ENCODE measurements at places on chromosomes 13 and 19. TPM values are rescaled to one million over a fixed set of nuclear protein-coding genes. Genes with fewer than 3 reads are reported as not detected.

C13orf42 gene
- total RNA-seq: not detected

ZNF724 gene
- total RNA-seq: 4.7 TPM

KCNRG gene
- 1.7 TPM for total RNA-seq

PABPC3 gene
- 0.84 TPM for total RNA-seq

ZNF230 gene
- 3.3 TPM for total RNA-seq

SIAH3 gene
- 0.31 TPM for total RNA-seq

MPHOSPH8 gene
- 21.7 TPM for total RNA-seq

GTF2F2 gene
- 17.2 TPM for total RNA-seq

CCDC122 gene
- total RNA-seq: 0.52 TPM

CEACAM3 gene
- 0.52 TPM for total RNA-seq

CEACAM20 gene
- total RNA-seq: not detected

APOC4 gene
- not detected for total RNA-seq

SELENOV gene
- total RNA-seq: not detected

IL12RB1 gene
- 26.9 TPM for total RNA-seq

TMEM86B gene
- total RNA-seq: 2.0 TPM

ZNF324B gene
- total RNA-seq: 3.6 TPM

CYP2A7 gene
- total RNA-seq: not detected

KLK4 gene
- total RNA-seq: 0.21 TPM

TMEM238 gene
- 1.9 TPM for total RNA-seq

OR4F17 gene
- total RNA-seq: 0.10 TPM

GPC6 gene
- 0.31 TPM for total RNA-seq

CD177 gene
- not detected for total RNA-seq

UBL3 gene
- 48.2 TPM for total RNA-seq

TMPRSS9 gene
- total RNA-seq: 0.10 TPM

PRSS57 gene
- 5.4 TPM for total RNA-seq

FXYD3 gene
- total RNA-seq: not detected

LINGO3 gene
- 0.52 TPM for total RNA-seq

PPM1N gene
- total RNA-seq: 4.3 TPM

FAM216B gene
- not detected for total RNA-seq

ZNF575 gene
- 0.31 TPM for total RNA-seq

IGFL3 gene
- total RNA-seq: not detected

ETFB gene
- 21.5 TPM for total RNA-seq

All from mononuclear cell (primary cell).